ENCODE measurements at places on chromosomes 7 and 10. TPM values are rescaled to one million over a fixed set of nuclear protein-coding genes. Genes with fewer than 3 reads are reported as not detected.

Gene CNOT4
- 13.7 TPM for total RNA-seq

Gene C7orf57
- total RNA-seq: 2.3 TPM

Gene CHAT
- not detected for total RNA-seq

Gene ADGRA1
- not detected for total RNA-seq

Gene IQUB
- not detected for total RNA-seq

Gene MGMT
- total RNA-seq: 15.6 TPM

Gene SKAP2
- 19.3 TPM for total RNA-seq

Gene PRKCQ
- total RNA-seq: 0.76 TPM

Gene CYP2C19
- 5.0 TPM for total RNA-seq

Gene PPA1
- total RNA-seq: 129 TPM

Gene TFPI2
- not detected for total RNA-seq

Gene HTR5A
- not detected for total RNA-seq

Gene FGL2
- 1.4 TPM for total RNA-seq

Gene OR9A2
- not detected for total RNA-seq

Gene ENTPD1
- 9.9 TPM for total RNA-seq

Gene OR2A42
- not detected for total RNA-seq

Gene NEUROD6
- not detected for total RNA-seq

Gene YAE1
- 3.6 TPM for total RNA-seq
